ENCODE measurements at places on chromosomes 11 and 22.

GRCh38 chr11:38867338-38867737, 2269.3 kb upstream of the RAG2 start:
- no peak for DNase-seq

DNA sequence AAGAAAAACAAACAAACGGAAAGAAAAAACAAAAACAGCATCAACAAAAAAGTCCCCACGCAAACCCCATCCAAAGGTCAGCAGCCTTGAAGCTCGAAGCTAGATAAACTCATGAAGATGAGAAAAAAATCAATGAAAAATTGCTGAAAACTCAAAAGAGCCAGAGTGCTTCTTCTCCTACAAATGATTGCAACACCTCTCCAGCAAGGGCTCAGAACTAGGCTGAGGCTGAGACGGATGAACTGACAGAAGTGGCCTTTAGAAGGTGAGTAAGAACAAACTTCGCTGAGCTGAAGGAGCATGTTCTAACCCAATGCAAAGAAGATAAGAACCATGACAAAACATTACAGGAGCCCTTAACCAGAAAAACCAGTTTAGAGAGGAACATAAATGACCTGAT, 18.4 kb upstream of the FTH1 start:
- DNase-seq, result no peak

DNA sequence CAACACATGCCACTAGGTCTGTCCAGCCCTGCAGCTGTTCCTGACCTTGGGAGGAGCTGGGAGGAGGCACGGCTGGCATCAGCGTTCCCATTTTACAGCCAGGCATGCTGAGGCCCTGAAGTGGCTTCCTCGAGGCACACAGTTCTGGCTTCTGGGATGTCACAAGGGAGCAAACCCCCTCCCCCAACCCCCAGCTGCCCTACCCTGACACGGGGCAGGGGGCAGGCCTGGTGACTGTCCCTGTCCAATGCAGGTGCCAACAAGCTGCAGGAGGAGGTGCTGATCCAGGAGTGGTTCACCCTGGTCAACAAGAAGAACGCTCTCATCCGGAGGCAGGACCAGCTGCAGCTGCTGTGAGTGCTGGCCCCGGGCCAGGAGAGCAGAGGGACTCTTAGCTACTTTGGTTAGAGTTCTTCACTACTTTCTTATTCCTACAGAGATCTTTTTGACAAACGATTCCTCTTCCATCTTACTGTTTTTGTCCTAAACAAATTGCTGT, 5.3 kb downstream of the KCNK7 start:
- DNase-seq, result no peak

DNA sequence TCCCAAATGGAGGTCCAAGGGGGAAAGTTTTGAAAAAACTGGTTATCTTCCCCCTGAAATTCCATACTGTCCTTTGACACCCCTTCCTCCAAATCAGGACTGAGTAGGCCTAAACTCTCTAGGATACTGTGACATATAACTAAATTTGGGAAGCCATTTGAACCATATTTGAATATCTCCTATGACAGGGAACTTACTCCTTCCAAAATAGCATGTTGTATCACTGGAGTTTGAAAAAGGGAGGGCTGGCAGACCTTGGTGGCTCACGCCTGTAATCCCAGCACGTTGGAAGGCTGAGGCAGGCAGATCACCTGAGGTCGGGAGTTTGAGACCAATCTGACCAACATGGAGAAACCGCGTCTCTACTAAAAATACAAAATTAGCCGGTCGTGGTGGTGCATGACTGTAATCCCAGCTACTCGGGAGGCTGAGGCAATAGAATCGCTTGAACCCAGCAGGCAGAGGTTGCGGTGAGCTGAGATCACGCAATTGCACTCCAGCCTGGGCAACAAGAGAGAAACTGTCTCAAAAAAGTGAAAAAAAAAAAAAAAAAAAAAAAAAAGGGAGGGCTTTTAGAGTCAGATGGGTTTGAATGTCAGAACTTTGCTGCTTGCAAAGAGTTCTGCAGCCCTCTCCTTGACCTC, 42.4 kb downstream of the PIK3C2A start:
- DNase-seq, result no peak

- DNase-seq, result no peak
Measured at GRCh38 chr11:69489031-69489745, 7.7 kb downstream of the LINC01488 start.

DNA sequence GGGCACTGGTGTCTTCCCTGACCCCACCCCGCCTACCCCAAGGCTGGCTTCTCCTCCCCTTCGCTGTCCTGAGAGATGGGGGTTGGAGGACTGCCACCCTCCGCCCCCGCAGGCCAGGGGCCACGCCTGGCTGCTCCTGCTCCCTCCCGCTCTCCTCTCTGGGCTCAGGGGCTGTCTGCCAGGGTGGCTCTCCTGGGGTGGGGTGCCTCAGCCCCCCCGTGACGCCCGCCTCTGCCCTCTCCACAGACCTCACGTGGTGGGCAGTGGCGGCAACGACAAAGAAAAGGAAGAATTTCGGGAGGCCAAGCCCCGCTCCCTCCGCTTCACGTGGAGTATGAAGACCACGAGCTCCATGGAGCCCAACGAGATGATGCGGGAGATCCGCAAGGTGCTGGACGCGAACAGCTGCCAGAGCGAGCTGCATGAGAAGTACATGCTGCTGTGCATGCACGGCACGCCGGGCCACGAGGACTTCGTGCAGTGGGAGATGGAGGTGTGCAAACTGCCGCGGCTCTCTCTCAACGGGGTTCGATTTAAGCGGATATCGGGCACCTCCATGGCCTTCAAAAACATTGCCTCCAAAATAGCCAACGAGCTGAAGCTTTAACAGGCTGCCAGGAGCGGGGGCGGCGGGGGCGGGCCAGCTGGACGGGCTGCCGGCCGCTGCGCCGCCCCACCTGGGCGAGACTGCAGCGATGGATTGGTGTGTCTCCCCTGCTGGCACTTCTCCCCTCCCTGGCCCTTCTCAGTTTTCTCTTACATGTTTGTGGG, 8.1 kb downstream of the RCOR2 start:
- DNase-seq, result no peak

DNA sequence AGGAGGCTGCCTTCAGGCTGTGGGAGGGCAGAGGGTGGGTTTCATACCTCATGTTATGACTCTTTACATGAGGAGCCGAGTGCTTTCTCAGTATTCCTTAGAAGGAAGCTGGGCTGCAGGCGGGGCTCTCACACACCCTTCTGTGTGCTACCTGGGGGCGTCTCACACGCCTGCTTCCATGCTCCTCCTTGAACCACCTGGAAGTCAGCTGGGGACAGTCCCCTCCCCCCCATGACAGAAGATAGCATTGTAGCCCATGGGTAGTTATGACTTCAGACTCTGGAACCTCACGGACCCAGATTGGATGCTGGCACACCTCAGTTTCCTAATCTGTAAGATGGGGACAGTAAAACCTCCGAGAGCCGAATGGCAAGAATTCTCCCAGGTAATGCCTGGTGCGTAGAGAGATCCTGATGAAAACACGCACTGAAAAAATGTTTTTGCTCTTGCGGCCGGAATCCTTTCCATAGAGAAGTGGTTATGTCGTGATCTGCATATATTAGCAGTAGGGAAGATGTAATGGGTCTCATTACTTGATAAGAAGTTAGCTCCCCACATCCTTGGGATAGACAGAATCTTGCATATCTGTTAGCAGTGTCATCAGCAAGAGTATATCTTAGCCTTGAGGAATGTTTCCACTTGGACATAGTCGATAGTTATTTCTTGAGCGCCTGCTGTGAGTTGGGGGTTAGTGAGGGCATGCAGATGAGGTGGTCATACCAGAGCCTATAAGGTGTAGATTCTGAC, 4.9 kb downstream of the DAGLA start:
- peak; percentile 59 for DNase-seq

DNA sequence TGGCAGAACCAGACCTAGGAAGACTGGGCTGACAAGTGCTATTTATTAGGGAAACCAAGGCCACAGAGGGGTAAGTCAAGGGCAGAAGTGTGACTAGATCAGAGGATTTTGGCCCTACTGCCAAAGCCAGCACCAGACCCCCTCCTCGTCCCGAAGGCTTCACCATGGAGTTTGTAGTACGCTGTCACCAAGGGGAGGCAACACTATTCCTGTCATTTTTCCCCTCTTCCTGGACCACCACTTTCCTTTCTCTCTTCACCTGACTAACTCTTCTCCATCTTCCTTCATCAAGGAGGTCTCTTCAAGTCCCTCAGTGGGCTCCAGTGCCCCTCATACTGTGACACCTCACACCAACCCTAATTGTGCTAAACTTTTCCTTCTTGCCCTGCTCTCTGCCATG, 34.9 kb downstream of the MN1 start:
- no peak for DNase-seq

GRCh38 chr11:118658429-118659313, 20.8 kb downstream of the TREH start:
- DNase-seq, result no peak

DNA sequence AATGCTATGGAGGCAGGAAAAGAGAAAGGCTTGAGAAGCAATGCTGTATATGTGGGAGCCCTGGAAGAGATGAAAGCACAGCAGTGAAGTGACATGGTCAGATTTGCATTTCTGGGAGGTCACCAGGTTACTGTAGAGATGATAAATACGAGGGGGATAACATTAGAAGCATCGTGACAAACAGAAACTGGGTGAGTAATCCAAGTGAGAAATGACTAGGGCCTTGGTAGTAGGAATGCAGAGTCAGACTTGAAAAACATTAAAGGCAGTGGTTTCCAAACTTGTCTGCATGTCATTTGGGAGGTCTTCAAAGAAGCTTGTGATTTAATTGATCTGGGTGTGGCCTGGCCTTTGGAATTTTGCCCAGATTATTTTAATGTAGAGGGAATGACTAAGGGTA, 43.9 kb downstream of the CCDC34 start:
- DNase-seq, result peak; percentile 88

- peak; percentile 55 for DNase-seq
Measured at GRCh38 chr11:76208438-76209374, 2.4 kb upstream of the WNT11 start.

DNA sequence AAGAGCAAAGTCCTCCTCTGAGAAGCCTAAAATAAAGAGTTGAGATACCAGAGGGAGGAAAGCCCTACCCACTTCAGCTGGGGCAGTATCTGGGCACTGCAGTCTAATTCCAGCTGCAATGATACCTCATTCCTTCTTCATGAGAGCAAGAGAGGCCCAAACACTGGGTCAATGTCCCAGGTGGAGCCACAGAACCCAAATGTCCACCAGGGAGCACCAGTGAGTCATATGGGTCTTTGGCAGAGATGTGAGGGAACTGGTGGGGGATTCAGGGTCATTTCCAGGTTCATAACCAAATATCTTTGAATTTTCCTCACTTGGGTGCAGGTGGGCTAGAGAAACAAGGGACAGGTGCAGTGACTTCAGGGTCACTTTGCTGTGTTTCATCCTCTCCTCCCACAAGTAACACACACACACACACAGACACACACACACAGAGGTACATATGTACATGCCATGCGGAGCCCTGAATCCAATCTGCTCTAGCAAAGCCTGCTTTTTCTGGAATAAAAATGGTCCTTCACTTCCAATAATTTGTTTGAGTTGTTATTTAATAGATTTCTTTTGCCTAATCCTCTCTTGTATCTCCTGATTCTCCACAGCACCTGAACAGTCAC, 585.4 kb downstream of the SOX6 start:
- DNase-seq, result peak; percentile 45

GRCh38 chr11:4072668-4073285, 21.8 kb upstream of the RRM1 start:
- DNase-seq, result peak; percentile 79

DNA sequence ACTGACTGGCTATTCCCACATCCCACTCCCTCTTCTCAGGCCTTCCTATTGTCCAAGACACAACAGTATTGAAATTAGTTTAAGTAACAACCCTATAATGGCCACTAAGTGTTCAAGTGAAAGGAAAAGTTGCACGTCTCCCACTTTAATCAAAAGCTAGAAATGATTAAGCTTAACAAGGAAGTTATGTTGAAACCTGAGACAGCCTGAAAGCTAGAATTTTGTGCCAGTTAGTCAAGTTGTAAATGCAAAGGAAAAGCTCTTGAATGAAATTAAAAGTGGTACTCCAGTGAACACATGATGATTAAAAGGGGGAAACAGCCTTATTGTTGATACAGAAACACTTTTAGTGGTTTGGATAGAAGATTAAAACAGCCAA, 332.7 kb downstream of the CASP12 start:
- DNase-seq, result no peak

DNA sequence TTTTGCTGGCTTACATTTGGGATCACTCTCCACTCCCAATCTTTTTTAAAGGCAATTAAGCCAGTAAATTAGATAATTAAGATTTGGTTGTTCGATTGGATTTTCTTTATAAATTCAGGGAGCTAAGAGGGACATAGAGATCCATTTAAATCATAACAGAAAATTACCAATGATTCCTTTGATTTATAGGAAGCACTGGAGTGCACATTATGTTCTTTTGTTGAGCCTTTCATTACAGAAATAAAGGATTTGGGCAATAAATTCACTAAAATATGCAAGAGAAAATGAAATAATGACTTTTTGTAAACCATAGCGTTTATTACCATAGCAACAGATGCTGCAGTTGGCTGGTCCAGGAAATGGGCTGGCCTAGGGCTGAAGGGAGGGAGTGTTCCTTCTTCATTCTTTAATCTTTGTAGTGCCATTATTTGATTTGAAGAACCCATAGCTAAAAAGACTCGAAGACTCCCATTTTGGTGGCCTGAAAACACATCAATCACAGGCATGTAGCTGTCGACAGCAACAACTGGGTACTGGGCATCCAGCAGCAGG, 73.0 kb downstream of the C2CD3 start:
- DNase-seq, result peak; percentile 14

DNA sequence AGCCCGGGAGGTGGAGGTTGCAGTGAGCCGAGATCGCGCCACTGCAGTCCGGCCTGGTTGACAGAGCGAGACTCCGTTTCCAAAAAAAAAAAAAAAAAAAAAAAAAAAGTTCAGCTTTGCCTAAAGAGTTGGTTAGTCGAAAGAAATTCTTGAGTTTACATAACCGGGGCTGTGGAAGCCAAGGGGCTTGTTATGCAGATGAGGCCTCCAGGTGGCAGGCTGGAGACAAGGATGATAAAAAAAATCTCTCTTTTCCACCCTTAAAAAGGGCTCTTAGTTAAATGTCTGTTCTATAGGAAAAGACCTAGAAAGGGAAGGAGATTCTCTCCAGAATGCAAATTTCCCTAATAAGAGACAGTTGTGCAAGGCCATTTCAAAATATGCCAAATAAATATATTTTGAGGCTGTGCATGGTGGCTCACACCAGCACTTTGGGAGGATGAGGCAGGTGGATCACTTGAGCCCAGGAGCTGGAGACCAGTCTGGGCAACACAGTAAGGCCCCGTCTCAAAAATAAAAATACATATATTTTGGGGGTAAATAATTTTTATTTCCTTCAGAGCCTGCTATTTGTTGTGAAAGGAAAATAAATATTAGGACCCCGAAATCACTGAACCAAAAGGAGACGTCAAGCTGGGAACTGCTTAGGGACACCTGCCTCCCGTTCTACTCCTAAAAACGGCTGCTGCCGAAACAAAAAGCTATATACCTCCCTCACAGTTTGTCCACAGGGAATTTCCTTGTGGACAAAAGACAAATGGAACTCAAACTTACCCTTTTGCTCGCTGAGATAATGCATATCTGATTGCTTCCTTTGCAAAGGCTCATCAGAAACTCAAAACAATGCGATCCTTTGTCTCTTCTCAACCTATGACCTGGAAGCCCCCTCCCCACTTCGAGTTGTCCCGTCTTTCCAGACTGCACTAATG, 2.4 kb upstream of the IFITM2 start:
- DNase-seq, result peak; percentile 78

- DNase-seq, result no peak
Measured at GRCh38 chr11:70732023-70732880, 333.9 kb downstream of the CTTN start.

Data from fibroblast of skin of scalp (primary cell).